Hematopoietic multipotent progenitor cell treated with erythropoietin and hydrocortisone succinate and interleukin-3 and kit ligand, for 6 days (in vitro differentiated cells): ENCODE measurements at places on chromosomes 6 and 20.

- peak; percentile 6 for DNase-seq
Measured at GRCh38 chr6:156279261-156279969, 497.8 kb upstream of the ARID1B start.

GRCh38 chr20:47111576-47111975 is 216.9 kb downstream of the EYA2 start:
- DNase-seq = no peak

DNA sequence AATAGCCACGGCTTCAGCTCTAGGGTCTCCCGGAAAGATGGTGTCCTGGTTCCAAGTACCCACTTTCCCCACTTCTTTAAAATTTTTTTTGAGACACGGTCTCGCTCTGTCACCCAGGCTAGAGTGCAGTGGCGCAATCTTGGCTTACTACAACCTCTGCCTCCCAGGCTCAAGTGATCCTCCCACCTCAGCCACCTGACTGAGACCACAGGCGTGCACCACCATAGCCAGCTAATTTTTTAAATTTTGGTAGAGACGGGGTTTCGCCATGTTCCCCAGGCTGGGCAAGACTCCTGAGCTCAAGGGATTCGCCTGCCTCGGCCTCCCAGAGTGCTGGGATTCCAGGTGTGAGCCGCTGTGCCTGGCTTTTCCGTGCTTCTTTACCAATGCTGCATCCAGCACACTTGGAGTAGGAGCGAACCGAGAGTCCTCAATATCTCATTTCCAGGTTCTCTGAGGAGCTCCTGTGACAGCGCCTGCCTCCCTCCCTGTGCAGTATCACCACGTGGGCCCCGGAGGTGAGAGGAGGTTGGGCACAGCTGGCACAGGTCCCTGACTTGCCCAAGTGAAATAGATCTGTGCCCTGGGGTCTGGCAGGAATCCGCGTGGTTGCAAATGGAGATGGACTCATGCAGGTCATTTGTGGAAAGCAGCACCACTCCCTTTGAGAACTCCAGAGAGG is 37.3 kb downstream of the EZR start:
- DNase-seq = no peak

- DNase-seq = no peak
Measured at GRCh38 chr6:119274197-119274595, 75.4 kb downstream of the MAN1A1 start.

DNA sequence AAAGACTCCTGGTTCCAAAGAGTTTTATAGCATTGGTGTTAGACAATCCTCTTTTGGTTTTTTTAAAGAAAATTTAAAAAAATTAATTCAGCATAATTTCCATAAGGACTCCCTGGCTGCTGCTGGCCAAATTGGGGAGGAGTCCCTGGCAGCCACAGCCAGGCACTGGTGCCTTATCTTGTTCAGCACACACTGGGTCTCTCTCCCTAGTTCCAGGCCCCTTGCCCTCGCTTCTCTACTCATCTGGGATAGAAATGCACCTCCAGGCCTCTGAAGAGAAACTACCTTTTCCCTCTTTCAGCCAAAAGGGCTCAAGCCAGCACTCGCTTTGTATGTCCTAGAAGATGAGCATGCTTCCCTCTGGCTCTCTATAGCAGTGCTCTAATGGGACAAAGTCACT is 13.4 kb upstream of the MAPK13 start:
- DNase-seq = peak; percentile 87

DNA sequence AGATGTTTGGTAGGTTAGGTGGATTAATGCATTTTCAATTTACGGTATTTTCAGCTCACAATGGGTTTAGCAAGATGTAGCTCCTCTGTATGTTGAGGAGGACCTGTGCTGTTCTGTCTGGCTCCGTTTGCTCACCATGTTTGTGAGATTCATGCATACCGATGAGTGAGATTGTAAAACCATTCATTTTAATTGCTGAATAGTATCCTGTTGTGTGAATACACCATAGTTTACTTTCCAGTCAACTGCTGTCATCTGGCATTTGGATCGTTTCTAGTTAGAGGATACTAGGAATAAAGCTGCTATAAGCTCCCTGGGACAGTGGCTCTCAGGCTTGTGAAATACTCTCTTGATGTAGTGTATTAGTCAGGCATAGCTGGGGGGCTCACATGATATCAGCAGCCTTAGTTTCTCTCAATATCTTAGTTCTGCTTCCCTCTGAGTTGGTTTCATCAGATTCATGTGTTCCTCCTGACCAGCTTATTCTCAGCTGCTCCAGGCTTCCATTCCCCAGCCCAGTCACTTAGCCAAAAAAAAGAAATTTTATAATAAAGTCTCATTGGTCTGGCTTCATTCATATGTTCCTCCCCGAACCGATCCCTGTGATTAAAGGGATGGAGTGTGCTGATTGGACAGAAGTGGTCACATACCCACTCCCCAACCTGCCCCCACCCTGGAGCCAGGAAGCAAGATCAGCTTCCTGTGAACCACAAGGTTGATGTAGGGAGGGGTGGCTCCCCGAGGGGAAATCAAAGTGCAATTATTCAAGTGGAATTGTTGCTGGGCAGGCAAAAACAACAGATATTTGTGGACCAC is 10.9 kb upstream of the B4GALT5 start:
- DNase-seq = peak; percentile 37

GRCh38 chr6:33689879-33690278 is 21.6 kb downstream of the UQCC2 start:
- DNase-seq = no peak

DNA sequence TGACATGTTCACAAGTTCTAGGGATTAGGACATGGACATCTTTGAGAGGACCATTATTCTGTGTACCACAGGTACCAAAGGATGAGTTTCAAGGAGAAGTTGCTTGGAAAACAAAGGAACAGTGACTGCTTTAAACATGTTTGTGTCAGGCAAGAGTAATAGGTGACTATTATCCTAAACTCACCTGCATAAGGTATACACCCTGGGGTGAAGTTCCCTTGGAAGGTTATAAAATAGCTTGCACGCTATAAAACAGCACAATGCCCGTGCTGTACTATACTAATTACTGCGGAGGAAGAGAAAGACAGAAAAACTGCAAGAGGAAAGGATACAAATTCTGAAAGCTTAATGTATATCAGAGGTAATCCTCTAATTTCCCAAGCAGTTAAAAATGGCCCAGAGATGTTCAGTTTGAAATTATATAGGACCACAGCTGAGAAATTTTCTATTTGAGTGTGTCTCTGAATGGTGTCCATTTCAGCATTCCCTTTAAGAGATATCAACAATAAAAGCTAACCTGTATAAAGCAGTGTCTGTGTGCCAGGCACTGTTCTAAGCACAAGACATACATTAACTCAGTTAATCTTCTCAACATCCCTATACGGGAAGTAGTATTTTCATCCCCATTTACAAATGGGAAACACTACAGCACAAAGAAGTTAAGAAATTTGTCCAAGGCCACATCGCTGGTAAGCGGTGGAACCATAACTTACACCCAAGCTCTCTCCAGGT is 19.7 kb downstream of the TBC1D32 start:
- DNase-seq = no peak

GRCh38 chr20:5608104-5608441 is 142.1 kb upstream of the SHLD1 start:
- no peak for DNase-seq

GRCh38 chr6:82083646-82084045 is 163.9 kb downstream of the IBTK start:
- no peak for DNase-seq

DNA sequence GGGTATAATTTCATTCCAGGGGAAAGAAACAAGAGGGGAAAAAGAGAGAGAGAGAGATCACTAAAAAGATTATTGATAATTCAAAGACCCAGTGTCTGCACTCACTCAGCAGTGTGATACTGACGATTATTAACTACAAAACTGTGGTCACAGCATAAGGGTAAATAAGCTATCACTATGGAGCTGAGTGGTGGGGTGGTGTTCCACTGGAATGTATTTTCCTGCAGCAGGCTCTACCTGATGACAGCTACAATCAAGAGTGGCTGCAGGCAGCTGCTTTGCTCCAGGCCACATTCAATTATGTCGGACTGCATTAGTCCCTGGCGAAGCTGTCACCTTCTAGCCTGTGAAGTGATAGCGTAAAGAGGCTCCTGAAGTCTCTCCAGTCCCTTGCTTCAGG is 122.2 kb upstream of the TFAP2D start:
- DNase-seq = no peak

DNA sequence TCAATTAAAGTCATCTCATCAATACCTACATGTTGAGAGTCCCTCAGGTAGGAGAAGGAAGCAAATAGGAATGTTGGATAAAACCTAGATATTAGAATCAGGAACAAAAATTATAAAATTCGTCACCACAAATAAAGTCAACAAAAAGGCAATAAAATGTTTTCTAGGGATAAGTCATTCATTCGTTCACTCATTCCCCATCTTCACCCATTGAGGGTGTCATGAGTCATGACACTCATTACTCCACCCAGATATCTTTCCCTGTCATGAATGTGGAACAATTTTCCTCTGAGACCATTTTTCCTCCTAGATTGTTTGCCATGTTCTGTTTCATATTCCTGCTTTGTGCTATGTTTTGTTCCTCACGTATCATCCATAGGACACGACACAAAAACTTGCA is 50.9 kb upstream of the OLIG3 start:
- no peak for DNase-seq

- DNase-seq = no peak
Measured at GRCh38 chr6:22045261-22045912, 251.4 kb downstream of the PRL start.

GRCh38 chr20:56839786-56840185 is 210.7 kb downstream of the TFAP2C start:
- DNase-seq = no peak
